ENCODE measurements at places on chromosomes 13 and 19.

- DNase-seq: no peak
Measured at GRCh38 chr13:67996101-67996500, 766.0 kb upstream of the PCDH9 start.

GRCh38 chr19:49136771-49137171 lies 17.4 kb downstream of the PPFIA3 start:
- no peak for DNase-seq

GRCh38 chr13:32254416-32254815 lies 60.7 kb downstream of the ZAR1L start:
- no peak for DNase-seq

- no peak for DNase-seq
Measured at GRCh38 chr19:48630296-48631063, 6.7 kb downstream of the DBP start.

DNA sequence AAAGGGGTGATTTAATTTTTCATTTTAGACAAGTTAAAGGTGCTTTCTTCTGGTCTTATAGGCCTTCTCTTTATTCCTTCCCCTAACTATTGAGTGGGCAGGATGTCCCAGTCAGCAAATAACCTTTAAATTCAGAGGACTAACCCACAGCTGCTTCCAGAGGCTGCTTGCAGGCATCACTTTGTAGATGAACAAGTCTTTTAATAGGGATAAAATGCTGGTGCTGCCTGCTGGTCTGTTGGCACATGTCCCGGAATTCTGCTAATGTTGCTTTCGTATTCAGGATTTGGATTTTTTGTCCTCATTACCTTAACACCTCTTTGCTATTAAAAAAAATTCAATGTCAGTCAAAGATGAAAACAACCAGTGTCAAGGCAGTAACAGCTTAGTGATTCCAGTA lies 132.7 kb upstream of the KL start:
- DNase-seq: no peak

GRCh38 chr13:43441899-43442499 lies 344.8 kb downstream of the ENOX1 start:
- DNase-seq: no peak

GRCh38 chr19:12689581-12690216 lies 1.9 kb downstream of the GNG14 start:
- no peak for DNase-seq

GRCh38 chr19:30446850-30447552 lies 74.8 kb downstream of the ZNF536 start:
- DNase-seq: no peak

DNA sequence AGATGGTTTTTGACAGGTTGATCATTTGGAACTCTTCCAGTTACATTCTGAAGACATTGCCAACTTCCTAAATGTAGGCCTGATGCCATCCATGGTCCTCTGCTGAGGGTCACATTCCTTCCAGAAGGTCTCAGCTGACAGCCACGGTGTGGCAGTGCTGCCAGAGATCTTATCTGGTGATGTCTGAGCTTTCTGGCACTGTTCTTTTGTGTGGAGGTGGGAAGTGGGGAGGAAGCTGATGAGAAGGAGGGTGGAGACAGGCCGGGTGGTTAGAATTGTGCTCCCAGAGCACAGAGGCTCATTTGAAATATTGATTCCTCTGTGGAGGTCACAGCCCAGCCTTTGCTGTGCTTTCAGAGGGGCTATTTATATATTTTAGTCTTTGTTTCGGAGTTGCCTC lies 16.1 kb upstream of the MTIF3 start:
- no peak for DNase-seq

- no peak for DNase-seq
Measured at GRCh38 chr19:40560092-40560507, 16.6 kb upstream of the SHKBP1 start.

DNA sequence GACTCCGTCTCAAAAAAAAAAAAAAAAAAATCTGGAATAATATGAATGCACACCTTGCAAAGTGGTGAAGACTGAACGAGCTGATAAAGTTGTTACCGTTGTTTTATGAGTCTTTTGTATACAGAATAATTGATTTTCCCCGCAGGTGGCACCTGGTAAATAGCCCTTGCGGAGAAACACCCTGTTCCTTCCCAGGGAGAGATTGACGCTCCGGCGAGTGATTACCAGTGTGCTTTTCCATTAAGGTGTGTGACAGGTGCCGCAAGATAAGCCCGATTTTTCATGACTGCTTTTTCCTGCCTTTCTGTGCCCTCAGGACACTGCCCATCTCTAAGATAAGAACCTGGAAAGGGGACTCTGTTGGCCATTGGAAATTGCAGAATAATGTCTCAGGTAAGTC lies 943 bp downstream of the ZNF302 start:
- no peak for DNase-seq

DNA sequence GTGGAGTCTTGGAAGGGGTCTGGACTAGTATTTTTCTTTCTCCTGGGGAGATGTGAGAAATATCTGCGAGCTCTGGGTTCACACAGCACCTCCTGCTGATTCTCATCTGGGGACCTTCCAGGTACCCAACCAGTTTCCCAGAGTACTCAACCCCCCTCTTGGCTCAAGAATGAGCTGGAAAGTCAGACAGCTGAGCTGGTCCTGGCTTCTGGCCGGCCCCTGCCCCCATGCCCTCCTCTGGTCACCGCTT lies 2.2 kb upstream of the PDE4A start:
- DNase-seq: no peak

GRCh38 chr13:90792335-90792734 lies 555.2 kb upstream of the MIR17HG start:
- no peak for DNase-seq

DNA sequence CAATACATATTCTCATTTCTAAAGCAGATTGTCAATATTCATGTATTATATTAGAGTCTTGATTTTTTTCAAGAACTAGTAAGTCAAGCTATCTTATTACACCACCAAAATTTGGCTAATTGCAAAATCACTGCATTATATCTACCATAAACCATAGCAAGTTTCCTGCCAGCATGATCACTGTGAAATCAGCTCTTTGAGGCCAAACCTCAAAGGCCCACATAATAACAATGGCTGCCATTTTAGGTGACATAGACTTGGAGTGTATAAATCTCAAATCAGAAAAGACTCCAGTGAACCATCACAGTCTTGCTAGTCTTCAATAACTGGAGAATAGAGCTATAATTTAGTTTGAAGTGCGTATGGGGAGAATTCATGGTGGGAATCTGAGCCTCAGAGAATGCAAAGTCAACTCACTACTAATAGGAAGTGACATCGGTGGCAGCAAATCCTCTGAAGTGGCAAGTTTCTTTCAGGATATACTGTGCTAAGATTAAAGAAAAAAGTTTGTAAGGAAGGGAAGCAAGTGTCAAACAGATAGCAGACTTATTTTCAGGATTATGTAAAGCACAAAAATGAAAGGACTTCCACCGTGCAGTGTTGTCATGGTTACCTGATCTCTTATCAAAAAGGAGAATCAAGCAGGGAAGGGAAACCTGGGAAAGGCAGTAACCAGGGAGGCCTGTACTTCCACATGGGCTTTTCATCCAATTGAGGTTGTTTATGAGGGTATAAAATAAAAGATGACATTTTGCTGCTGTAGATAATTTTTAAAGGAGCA lies 117.4 kb upstream of the FNDC3A start:
- DNase-seq: no peak

DNA sequence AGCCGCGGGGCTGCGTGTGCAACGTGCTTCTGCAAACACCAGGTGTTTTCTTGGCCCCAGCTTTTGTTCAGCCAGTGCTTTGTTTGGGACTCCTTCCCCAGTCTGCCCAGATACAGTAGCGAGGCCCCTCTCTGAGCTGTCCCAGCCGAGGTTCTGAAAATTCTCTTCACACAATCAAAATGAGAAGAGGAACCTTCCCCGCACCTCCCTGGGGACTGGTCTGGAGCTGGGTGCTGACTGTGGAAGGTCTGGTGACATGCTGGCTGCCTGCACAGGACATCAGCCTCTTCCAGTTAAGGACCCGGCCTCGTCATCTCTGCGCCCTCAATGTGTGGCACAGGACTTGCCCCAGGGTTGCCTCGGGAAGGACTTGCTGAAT lies 4.2 kb downstream of the ATP4A start:
- DNase-seq: no peak

GRCh38 chr19:406135-406781 lies 2.7 kb downstream of the C2CD4C start:
- DNase-seq: no peak

DNA sequence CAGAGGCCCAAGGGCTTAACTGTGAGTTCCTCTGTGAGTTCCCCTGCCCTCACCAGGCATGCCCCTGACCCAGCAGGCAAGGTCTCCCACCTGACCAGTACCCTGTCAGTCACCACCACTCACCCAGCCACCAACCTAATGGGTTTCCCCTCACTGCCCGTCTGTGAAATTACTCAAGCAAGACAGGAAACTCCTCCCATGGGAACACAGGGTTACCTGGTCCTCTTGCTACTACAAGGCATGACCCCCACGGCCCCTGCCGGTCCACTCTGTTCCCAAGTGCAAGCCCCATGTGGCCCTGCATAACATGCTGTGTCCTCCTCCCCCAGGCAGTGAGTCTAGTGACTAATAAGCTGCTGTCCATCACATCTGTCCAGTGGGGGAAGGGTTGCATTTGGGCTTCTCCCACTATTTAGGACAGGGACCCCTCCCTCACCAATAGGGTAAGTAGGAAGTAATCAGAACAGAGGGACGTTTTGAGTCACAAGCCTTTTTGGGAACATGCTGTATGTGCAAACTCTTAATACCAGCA lies 8.0 kb upstream of the DHRS12 start:
- DNase-seq: no peak

DNA sequence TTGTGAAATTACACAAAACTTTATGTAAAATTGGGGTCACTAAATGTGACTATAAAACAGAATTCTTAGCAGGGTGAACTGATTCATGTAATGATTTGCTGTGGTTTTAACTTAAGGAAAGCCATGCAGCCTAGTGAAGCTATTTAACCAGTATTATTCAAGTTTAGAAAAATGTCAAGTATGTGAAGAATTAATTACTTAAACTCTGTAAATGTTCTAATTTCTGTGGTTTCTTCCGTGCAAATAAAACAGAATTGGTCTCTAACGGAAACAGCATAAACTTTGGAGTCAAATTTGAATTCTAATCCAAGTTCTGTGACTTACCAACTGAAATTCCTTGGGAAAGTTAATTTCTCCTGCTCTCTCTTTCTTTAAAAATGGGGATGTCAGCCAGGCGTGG lies 13.3 kb downstream of the CDC16 start:
- no peak for DNase-seq

DNA sequence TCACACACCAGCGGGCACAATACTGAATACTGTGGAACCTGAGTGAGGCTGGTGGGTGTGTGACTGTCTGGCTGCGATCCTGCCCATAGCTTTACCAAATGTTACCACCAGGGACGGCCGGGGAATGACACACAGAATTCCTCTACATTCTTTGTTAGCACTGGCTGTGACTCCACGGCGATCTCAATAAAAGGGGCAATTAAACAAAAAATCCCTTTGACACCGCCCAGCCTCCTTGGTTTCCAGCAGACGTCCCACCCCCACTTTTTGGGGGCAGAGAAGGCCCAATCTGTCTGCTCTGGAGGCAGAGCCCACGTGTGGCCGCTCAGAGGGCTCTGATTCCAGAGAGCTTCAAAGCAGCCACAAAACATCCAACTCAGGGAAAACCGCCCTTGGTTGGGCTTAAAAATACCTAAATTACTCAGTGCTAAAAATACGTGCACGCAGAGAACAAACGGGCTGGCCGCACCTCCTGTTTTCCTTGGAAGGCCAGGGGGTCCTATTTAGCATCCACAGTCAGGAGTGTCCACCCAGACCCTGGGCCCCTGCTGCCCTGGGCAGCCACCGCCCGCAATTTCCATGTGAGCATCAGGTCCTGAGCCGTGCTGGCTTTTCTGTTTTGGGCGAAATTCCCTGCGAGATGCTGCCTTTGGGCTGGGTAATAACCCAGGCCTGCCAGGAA lies 47.8 kb downstream of the GADD45B start:
- no peak for DNase-seq

DNA sequence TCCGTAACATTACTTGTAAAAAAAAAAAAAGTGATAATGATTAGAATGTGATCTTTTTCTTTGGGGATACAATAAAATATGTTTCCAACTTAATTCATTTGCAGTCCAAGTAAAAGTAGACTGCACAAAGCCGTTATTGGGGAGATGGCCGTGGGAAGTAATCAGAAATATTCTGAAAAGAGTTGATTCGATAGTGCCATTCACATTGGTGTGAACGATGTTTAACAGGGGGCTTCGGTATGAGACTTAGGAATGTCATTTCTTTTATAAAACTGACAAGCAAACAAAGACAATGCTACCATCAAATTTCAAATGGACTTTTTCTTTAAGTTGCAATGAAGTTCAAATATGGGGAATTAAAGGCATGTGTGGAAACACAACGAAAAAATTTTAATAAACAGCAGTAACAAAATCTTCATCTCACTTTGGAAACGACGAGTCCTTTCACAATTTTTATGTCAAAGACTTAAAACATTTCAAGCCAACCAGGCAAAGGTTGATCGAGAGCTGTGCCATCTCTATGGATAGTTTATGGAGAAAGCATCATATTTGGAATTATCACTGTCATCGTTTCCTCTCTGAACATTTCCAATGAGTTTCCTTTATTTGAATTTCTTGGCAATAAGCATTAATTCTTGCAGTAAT lies 1.7 kb upstream of the ZIC5 start:
- DNase-seq: no peak

- DNase-seq: no peak
Measured at GRCh38 chr19:14439014-14439413, 5.9 kb downstream of the PKN1 start.

DNA sequence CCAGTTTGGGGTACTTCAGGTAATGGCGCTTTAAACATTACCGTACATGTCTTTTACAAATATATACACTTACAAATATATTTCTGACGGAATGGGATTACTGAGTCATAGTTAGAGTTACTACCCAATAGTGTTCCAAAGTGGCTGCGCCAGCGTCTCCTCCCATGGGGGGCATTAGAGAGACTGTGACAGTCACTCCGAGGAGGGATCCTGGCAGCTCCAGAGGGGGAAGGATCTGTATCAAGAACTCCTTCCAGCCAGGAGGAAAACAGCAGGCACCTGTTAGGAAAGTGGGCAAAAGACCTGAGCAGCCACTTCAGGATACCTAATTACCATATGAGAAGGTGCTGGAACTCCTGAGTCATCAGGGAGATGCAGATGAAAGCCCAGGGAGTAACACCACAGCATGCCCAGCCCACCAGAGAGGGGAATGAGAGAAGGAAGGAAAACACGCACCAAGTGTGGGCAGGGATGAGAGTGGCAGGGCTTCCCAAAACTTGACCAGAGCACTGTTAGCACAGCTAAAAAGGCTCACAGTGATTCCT lies 52.9 kb downstream of the SLC7A9 start:
- no peak for DNase-seq

GRCh38 chr13:81199956-81200355 lies 859.0 kb upstream of the SPRY2 start:
- no peak for DNase-seq
